ENCODE measurements at places on chromosomes 3 and 15.

DNA sequence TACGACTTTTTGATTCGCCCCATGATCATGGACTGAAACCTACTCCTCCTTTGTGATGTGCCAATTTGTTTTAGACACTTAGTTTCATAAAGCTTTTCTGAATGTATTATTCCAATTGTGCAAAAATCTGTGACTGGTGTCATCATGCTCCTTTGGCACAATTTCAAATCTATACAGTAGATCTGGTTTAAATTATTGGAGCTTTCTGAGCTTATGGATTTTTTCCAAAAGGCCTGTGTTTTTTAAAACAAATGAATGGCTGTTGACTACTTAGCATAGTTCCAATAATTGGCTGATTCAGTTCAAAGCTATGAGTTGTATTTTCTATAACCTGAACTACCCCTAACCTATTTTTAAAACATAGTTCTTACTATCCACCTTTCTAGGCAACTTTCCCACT, 282.7 kb downstream of the CNTN3 start:
- DNase-seq, result no peak

DNA sequence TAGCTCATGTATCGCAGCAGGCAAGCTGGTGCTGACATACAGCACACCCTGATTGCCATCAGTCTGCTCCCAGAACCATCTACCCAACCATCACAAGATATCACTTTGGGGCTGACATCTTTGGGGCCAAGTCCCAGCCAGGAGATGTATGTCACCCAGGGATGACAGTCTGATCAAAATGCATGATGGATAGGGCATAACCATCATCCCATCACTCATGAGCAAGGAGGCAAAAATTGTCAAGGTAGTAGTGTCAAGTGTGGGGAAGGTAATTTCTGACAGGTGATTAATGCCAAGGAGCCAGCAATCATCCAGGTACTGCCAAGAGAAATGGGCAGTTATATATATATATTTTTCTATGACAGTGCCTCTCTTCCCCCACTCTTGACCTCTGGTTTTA, 277.4 kb downstream of the WDR72 start:
- no peak for DNase-seq

- DNase-seq, result no peak
These were observed 50.8 kb downstream of the RBMS3 start for GRCh38 chr3:29331456-29332194.

GRCh38 chr3:197775317-197775716, 15.7 kb upstream of the LRCH3 start:
- no peak for DNase-seq

- no peak for DNase-seq
These were observed 69.3 kb upstream of the AGBL1 start for GRCh38 chr15:86010398-86010797.

- no peak for DNase-seq
These were observed 27.5 kb downstream of the MASP1 start for GRCh38 chr3:187264021-187264420.

DNA sequence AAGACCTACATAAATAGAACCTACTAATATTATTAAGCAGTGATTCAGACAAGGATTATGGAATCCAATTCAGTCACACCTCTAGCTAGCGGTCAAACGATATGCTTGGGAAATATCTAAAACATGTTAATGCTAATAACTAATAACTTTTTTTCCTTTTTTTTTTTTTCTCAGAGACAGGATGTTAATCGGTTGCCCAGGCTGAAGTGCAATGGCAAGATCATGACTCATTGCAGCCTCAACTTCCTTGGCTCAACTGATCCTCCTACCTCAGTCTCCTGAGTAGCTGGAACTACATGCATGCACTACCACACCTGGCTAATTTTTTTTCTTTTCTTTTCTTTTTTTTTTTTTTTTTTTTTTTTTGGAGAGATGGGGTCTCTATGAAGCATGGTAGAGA, 124.1 kb downstream of the NR2E3 start:
- no peak for DNase-seq

DNA sequence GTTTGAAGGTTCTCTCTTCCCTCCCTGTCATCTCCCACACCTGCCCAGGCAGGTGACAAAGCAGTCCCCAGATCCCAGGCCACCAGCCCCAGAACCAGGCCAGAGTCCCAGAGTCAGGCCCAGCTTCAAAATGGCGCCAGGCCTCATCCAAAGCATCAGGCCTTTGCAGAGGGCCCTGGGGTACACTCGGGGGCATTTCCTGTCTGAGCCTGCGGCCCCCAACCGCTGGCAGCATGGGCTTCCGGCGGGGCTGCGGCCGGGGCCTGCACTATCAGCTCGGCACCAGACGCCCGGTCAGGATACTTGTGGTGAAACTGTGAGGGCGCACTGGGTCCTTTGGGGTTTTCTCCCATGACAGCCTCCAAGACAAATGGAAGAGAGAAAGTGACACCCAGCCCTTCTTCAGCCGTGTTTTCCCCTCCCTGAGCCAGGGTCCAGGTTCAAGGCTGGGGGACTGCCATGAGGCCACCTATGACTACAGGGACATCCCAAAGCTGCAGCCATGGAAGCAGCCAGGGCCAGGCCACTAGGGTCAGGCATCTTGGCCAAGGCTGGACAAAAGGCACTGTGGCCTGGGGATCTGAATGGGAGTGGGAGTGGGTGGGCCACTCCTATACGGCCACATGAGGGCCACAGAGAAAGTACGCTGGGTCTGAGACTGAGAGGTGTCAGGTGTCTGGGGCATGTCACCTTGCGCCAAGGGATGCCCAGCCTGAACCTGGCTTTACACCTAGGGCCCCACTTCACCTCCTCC, 33.9 kb downstream of the RPN1 start:
- DNase-seq, result no peak

- DNase-seq, result no peak
These were observed 1.9 kb downstream of the MAP2K1 start for GRCh38 chr15:66388576-66388975.

DNA sequence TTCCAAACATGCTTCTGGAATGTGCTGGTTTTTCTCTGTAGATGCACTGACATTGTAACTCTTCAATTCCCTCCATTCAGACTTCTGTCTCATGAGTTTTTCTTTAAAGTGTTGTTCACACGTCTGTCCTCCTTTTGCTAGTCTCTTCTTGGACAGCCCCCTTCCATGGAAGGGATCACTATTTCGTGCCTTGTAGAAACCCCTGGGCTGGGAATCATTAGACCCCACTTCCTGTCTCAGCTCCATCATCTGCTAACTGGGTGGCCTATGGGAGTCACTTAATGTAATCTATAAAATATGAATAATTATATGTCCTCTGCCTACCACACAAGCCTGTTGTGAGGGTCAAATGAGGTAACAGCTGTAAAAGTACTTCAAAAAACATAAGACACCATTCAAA, 110.6 kb downstream of the THSD4 start:
- no peak for DNase-seq

GRCh38 chr15:66452971-66453580, 44.5 kb downstream of the SNAPC5 start:
- no peak for DNase-seq

- no peak for DNase-seq
These were observed 6.8 kb downstream of the RBM5 start for GRCh38 chr3:50095352-50095998.

- no peak for DNase-seq
These were observed 6.7 kb downstream of the FAM162A start for GRCh38 chr3:122390665-122391064.

- no peak for DNase-seq
These were observed 65.1 kb upstream of the EPHA3 start for GRCh38 chr3:89042236-89042835.

DNA sequence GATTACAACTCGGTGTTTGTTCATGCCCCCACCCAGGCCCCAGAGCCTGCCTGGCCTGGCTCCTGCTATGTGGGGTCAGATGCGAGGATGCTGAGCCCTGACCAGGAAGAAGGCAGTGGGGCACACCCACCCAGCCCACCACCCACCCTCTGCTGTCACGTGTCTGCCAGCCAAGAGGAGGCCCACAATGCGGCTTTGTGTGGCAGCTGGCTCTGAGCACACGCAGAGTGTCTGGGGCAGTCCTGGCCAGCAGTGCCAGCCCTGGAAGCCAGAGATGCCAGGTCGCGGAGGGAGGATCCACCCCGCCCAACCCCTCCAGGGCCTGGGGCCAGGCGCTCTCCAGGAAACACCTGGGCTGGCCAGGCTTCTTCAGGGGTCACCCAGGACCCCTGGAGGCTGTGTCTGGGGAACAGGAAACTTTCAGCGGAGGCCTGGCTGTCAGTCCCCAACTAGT, 26.4 kb upstream of the KLF13 start:
- DNase-seq, result no peak
